Activated B cell treated with CpG ODN at 0.5 μM for 24 hours (primary cell): ENCODE measurements at places on chromosomes 3 and 15.

DNA sequence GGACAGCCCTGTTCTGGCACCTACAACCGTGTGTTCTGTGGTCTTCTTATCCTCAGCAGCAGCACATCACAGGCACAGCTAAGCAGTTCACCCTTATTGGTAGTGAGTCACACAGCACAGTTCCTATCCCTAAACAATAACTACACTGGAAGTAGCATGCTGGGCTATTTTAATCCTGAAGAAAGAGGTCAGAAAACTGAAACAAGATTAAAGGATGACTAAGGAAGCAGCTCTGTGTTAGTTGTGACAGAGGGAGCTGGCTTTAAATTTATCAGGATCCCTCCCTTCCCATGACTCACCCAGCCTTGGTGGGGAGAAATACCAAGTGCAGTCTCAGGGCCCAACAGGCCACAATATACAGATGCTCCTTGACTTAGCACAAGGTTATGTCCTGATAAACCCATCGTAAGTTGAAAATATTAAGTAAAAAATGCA is 144.3 kb downstream of the ERC2 start:
- no peak for DNase-seq

DNA sequence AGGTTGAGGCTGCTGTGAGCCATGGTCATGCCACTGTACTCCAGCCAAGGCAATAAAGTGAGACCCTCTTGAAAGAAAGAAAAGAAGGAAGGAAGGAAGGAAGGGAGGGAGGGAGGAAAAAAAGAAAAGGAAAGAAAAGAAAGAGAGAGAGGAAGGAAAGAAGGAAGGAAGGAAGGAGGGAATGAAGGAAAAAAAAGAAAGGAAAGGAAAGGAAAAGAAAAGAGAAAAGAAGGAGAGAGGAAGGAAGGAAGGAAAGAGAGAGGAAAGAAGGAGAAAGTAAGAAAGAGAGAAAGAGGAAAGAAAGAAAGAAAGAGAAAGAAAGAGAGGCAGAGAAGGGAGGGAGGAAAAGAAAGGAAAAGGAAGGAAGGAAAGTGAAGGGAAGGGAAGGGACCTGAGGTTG is 20.4 kb upstream of the ACTL6A start:
- no peak for DNase-seq

GRCh38 chr3:38646062-38646461 is 3.4 kb downstream of the SCN5A start:
- no peak for DNase-seq

- no peak for DNase-seq
These were observed 180.9 kb upstream of the TLE3 start for GRCh38 chr15:70278644-70279043.
